ENCODE measurements at places on chromosomes 1 and 21. TPM values are rescaled to one million over a fixed set of nuclear protein-coding genes. Genes with fewer than 3 reads are reported as not detected.

Gene LCE3E
- total RNA-seq = not detected

Gene ENAH
- total RNA-seq = 97.4 TPM

Gene ELF3
- under 0.01 TPM for total RNA-seq

Gene SDC3
- 16.1 TPM for total RNA-seq
